Body of pancreas (tissue), 4 donors: ENCODE measurements at places on chromosomes 1 and 21.

- peaks cover 26% of the 10 kb centered on the region for H3K4me1 ChIP-seq
- DNase-seq: no peak
Observed at GRCh38 chr21:38272215-38272614, 15.4 kb downstream of the KCNJ15 start.

DNA sequence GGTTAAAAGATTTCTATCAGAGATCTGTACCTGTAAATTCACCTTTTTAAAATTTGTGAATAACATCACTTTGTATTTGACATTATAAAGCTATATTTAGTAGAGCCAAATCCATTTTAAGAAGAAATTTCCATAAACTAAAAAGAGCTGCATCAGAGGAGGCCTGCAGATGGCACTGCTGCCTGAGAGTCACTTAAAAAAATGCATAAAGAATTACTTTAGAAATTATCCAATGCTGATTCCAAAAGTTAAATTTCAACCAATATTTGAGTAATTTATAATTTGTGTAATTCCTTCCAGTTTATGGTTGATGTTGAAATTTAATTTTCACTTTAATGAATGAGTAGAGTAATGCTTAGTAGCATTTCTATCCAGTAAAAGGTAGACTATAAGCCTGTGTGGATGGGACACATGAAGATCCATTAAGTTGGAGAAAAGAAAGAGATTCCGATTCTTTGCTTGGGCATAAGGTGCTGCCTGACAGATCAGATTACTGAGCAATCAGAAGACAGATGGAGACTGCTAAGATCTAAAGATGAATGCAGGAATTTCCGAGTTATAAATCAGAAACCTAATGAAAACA lies 20.7 kb upstream of the RPE65 start:
- no peak for DNase-seq
- no peaks in the 10 kb centered on the region for H3K27me3 ChIP-seq
- no peak overlapping the region for H3K27ac ChIP-seq
- no peaks in the 10 kb centered on the region for H3K4me1 ChIP-seq
- no peak overlapping the region for H3K4me3 ChIP-seq
- H3K36me3 ChIP-seq: no peaks in the 10 kb centered on the region

GRCh38 chr1:11893907-11894251 lies 32.3 kb downstream of the KIAA2013 start:
- no peaks in the 10 kb centered on the region for H3K4me1 ChIP-seq
- H3K4me3 ChIP-seq: no peak overlapping the region
- no peaks in the 10 kb centered on the region for H3K36me3 ChIP-seq

GRCh38 chr1:33161061-33161681 lies 20.7 kb downstream of the TRIM62 start:
- H3K4me1 ChIP-seq: peaks cover 3% of the 10 kb centered on the region
- H3K36me3 ChIP-seq: no peaks in the 10 kb centered on the region
- H3K27me3 ChIP-seq: no peaks in the 10 kb centered on the region

- H3K27me3 ChIP-seq: no peaks in the 10 kb centered on the region
- H3K4me3 ChIP-seq: no peak overlapping the region
- no peak for DNase-seq
- H3K36me3 ChIP-seq: no peaks in the 10 kb centered on the region
- peak overlapping the region; percentile 93 for H3K27ac ChIP-seq
- peaks cover 74% of the 10 kb centered on the region for H3K4me1 ChIP-seq
Observed at GRCh38 chr1:16151196-16151994, 4.5 kb downstream of the EPHA2 start.

DNA sequence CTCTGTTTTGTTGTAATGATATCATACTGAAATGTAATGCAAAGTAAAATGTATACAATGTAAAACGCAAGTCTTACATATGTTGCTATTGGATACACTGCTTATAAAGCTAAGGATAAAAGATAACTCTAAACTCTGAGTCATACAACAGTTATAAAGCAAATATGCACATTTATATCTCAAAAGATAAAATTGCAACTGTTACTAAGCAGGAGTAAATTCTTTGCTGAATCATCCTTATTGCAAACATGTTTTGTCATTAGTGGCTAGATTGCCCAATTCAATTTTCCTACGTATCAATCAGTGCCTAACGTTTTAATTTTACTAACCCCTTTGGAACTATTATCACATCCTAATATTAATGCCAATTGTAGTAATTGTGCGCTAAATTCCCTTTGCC lies 762.9 kb downstream of the LTN1 start:
- no peak overlapping the region for H3K27ac ChIP-seq
- H3K27me3 ChIP-seq: no peaks in the 10 kb centered on the region
- no peak overlapping the region for H3K4me3 ChIP-seq
- DNase-seq: no peak
- H3K36me3 ChIP-seq: no peaks in the 10 kb centered on the region
- no peaks in the 10 kb centered on the region for H3K4me1 ChIP-seq

DNA sequence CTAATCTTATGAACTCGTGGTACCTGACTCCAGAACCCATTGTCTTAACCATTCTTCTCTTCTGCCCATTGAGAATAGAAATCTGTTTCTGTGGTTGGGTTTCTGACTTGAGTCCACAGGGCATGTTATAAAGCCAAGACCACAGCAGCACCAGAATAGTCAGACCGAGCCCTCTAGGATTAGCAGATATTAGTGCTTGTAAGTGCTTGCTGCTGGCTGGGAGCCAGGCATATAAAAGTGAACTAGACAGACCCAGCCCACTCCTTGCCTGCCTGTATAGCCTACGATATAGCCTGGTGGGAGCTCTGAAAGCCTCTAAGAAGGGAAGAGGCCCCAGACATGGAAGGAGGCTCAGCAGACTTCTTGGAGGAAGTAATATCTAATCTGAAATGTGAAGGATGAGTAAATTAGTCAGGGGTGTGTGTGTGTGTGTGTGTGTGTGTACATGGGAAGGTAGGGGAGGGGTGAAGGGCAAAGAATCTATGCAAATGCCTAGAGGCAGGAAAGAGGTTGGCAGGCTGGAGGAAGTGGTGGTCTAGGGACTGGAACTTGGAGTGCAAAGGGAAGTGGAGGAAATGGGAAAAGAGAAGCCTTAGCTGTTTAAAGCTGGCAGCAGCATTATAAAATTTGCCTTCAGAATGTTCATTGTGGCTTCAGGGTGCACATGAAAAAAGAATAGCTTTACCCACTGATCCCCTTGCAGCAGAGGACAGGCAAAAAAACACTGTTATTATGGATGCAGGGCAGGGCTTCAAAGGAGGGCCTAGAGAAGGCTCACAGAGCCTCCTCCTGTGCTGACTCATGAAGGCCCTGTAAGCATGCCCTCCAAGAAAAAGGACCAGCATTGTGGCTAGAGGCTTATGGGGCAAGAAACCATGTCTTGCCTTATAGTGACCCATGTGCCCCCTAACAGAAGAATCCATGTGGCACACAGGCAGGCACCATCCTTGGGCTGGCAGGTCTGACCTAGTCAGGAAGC lies 169.2 kb downstream of the LMX1A start:
- no peaks in the 10 kb centered on the region for H3K36me3 ChIP-seq
- DNase-seq: no peak
- no peaks in the 10 kb centered on the region for H3K4me1 ChIP-seq
- no peaks in the 10 kb centered on the region for H3K27me3 ChIP-seq
- H3K27ac ChIP-seq: no peak overlapping the region

- no peak for DNase-seq
- H3K27ac ChIP-seq: no peak overlapping the region
- no peak overlapping the region for H3K4me3 ChIP-seq
- H3K4me1 ChIP-seq: no peaks in the 10 kb centered on the region
- no peaks in the 10 kb centered on the region for H3K36me3 ChIP-seq
Observed at GRCh38 chr1:37621326-37621870, 13.3 kb downstream of the RSPO1 start.

GRCh38 chr1:155931332-155932038 lies 2.7 kb downstream of the KHDC4 start:
- DNase-seq: no peak
- H3K36me3 ChIP-seq: peaks cover 2% of the 10 kb centered on the region
- H3K27ac ChIP-seq: no peak overlapping the region
- no peaks in the 10 kb centered on the region for H3K27me3 ChIP-seq

DNA sequence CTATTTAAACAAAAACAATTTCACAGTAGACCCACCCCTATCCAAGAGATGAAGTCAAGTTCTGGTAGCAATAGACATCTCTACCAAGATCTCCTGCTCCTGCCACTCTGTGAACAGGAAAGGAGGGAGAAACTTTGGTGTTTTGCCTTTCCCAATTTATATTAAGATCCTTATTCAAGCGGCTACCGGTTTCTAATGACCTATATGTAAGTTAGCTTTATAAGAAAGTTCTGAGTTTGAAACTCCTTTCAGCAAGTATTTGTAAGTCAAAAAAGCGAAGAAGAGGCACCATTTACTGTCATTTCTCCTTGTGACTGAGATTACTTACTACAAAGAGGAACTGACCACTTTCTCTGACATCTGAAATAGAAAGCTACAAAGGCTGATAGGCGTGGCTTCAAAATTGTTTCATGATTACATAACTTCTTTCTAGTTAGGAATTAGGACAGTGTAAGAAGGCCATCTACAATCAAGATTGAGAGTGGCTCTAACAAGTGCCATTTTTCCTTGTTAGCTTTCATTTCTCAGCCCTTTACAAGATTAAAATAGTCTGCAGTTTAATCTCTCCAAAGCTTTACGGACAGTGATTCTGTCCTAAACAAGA lies at the start of gene MNDA:
TSS of gene MNDA (plus strand) at position 448 of the 604 bp plus-strand sequence. CDS start 10,803 bp downstream, outside the sequence.
- no peak within 1 kb of the TSS for H3K27ac ChIP-seq
- no peak for DNase-seq
- H3K4me1 ChIP-seq: no peaks in the 10 kb centered on the region
- no peaks in the 10 kb centered on the region for H3K36me3 ChIP-seq

DNA sequence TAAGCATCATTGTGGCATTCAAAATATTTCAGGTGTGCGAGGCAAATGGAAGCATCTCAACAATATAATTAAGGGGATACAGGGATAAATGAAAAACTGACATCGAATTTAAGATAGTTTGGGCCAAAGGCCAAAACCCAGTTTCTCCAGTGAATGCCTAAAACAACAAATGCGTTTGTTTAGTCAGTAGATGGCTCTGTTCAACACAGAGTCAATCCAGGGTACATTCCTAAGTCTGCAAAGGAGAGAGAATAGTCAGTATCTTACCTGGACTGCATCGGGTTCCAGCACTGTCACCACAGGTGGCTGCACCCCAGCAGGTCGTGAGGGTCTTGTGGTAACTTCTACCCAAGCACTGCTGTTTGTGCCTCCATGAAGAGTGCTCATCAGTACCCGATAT lies 321.1 kb downstream of the KCTD3 start:
- no peaks in the 10 kb centered on the region for H3K36me3 ChIP-seq
- H3K4me1 ChIP-seq: no peaks in the 10 kb centered on the region

DNA sequence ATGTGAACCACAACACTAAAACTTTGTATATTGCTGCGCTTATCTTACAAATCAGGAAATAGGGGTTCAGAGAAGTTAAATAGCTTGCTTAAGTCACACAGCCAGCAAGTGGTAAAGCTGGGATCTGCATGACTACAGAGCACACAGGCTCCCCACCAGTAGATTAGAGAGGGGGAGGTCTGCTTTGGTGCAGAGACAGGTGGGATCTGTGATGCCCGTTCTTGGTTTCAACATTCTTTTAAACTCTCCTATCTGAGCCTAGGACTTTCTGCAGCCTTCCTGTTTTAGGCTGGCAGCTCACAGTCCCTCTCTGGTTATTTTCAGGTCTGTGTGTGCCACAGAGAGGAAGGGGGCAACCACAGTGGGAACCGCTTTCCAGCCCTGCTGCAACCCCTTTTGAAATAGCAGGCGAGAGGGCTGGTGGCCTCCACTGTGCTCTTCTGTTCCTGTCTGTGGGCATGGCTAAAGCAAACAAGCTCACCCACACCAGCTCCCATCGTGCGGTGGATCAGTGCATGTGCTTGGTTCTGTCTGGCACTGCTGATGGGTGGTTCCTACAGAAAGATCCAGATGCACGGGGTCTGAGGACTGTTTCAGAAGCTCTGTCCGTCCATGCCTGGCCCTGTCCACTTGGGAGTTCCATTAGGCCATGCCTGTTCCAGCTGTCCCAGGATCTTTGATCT lies 1.7 kb upstream of the IL6R start:
- no peak overlapping the region for H3K27ac ChIP-seq
- no peaks in the 10 kb centered on the region for H3K27me3 ChIP-seq
- H3K36me3 ChIP-seq: no peaks in the 10 kb centered on the region
- no peak overlapping the region for H3K4me3 ChIP-seq
- peaks cover 36% of the 10 kb centered on the region for H3K4me1 ChIP-seq

DNA sequence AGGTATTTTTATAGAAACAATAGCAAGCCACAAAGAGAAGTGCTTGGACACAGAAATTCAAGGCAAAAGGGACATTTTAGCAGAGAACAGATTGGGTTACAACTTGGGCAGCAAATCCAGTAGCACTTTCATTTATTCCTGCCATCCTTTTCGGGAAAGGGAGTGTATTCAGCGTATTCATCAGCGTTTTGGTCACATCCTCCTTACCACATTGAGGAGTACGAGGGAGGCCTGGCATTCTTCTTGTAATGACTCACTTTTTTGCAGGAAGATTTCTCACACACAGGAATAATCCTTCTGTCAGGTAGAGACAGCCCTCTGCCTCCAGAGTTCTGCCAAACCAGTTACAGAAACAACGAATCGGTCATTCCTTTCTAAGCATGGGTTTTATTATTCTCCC lies 18.1 kb upstream of the FAM78B start:
- no peak overlapping the region for H3K4me3 ChIP-seq
- no peaks in the 10 kb centered on the region for H3K4me1 ChIP-seq
- H3K36me3 ChIP-seq: no peaks in the 10 kb centered on the region
- H3K27me3 ChIP-seq: no peaks in the 10 kb centered on the region
- DNase-seq: no peak
- no peak overlapping the region for H3K27ac ChIP-seq

- H3K27me3 ChIP-seq: no peaks in the 10 kb centered on the region
- no peak for DNase-seq
- no peaks in the 10 kb centered on the region for H3K36me3 ChIP-seq
- H3K4me3 ChIP-seq: no peak overlapping the region
- H3K27ac ChIP-seq: no peak overlapping the region
Observed at GRCh38 chr1:114032271-114033215, 53.3 kb downstream of the OLFML3 start.

DNA sequence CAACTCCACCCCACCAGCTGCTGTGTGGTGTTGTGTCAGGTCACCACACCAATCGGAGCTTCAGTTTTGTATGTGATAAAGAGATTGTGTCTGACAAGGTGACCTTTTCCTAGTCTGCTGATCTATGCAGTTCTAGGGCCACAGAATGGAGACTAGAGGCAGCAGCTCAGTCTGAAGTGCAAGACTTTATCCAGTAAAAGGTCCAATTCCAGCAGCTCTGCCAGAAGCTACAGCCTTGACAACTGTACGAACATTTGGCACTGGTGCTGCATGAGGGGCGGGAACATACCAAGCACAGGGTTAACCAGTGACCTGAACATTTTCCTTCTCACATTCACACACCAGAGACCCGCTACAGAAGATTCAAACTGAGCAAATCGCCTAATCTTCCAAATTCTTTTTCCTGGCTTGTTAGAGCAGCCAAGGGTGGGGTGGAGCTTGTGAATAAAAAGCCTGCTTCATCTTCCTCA lies 9.3 kb downstream of the FMO1 start:
- no peaks in the 10 kb centered on the region for H3K36me3 ChIP-seq
- H3K27me3 ChIP-seq: no peaks in the 10 kb centered on the region
- H3K27ac ChIP-seq: no peak overlapping the region
- peaks cover 14% of the 10 kb centered on the region for H3K4me1 ChIP-seq
- peak; percentile 29 for DNase-seq

DNA sequence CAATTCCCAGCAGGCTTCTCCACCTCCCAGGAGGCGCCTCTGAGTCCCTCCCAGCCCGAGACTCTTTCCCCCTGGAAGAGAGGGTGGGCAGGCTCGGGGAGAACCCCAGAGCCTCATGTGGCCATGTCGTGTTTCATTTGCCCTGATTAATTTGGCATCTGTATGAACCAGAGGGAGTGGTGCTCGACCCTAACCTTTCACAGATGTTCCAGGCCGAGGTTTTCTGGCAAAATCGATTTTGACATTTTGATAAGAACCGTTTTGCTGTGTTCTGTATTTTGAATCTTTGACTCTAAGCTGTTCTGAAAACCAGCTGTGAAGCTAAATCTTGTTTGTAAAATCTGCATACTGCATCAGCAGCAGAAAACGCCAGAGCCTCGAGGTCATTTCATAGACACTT lies 367.4 kb downstream of the CAMTA1 start:
- no peaks in the 10 kb centered on the region for H3K27me3 ChIP-seq
- peaks cover 10% of the 10 kb centered on the region for H3K4me1 ChIP-seq
- H3K4me3 ChIP-seq: no peak overlapping the region
- no peak for DNase-seq
